Jurkat, Clone E6-1 (cell line): ENCODE measurements at places on chromosomes 12 and 14.

DNA sequence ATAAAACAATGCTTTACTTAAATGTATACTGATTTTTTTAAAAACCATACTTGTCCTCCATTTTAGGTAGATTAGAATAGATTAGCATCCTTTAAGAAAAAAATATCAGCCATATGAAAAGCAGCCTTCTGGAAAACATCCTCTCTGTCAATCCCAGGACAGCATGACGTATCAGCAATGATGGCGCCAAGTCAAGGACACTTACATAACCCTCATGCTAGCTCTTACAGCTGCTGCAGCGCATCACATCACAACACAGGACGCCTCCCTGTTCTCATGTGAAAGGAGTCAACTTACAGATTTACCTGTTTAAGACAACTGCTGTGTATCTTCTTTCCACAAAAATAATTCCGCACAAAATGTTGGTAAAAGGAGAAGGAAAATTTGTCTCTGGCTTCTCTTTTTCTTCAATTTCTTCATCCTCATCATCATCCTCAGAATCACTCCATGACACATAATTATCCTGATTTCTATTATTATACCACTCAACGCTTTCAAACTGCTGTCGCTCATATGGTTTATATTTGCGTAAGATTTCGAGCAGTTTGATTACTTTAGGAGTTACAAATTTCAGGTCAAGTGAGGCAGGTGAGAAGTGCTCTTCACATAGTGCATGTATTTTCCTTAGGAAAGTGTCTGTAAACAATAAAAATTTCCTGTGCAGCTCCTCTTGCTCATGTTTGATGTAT lies 33.3 kb downstream of the DICER1 start:
- no peak for DNase-seq

- DNase-seq, result no peak
Observed at GRCh38 chr12:119615518-119616475, 22.2 kb downstream of the TMEM233 start.

DNA sequence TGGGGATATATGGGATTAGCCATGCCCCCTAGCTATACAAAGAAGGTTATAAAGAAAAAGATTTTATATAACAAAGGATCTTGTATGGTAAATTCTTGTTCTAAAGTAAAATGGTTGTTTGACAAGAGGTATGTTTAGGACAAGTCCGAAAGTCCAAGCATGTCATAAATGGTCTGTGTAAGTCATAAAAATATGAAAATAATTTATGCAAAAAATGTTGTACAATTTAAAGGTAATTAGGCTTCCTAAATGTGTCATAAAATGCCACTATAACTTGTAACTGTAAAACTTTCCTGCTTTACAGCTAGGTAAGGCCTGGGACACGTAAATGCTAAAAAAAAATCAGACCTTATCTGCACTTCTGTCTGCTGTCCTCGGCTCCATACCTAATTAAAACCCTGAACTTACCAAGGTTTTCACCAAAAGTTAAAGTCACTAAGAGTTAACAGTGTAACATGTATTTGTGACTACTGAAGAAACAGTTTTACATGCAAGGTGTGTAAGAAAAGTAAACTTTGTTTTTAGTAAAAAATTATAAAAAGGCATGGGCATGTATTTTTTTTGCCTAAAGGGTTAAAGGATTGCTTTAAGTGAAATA lies 110.0 kb upstream of the RESF1 start:
- DNase-seq, result peak; percentile 73

DNA sequence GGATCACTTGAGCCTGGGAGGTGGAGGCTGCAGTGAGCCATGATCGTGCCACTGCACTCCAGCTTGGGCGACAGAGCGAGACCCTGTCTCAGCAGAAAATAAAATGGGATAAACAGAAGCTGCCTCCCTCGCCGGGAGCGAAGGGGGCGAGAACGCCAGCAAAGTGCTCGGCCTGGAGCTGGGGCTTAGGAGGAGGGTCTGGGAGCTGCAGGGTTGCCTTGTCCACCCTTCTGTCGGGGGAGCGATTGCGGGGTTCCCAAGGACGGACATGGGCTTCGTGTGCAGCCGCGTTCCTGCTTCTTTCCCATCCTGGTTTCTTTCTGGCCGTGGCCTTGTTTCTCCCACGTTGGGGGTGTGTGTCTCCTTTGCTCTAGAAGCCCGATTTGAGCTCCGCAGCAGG lies 27.9 kb upstream of the MLXIP start:
- no peak for DNase-seq

DNA sequence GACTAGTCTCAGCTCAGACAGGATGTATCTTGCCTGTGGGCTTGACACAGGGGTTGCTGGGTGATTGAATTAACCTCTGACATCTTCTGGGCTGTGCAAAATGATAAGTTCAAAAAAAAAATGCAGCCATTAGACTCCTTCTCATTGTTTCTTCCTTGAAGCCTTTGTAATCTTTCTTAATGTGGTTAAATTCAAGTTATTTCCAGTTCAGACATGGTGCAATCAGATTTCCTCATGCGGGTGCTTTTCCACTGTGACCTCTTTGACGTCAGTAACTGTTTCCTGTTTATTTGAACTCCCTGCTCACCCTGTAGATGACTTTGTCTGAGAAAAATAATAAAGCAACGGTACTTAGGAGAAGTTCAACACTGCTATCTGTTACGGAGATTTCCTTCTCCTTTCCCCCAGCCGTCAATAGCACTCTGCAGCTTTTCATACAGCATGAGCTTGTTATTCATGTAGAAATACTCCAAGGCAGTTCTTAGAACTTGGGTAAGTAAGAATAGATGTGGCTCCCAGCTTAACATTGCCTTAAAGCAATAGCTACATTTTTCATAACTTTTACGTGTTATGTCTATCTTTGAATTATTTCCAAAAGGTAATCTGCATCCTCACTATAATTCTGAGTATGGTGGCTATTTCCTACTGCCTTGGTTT lies 155.5 kb downstream of the PRKCH start:
- DNase-seq, result peak; percentile 95

GRCh38 chr12:53213348-53213747 lies 6.3 kb upstream of the ITGB7 start:
- DNase-seq, result peak; percentile 57

- DNase-seq, result no peak
Observed at GRCh38 chr12:132480623-132481132, 9.3 kb upstream of the FBRSL1 start.

- DNase-seq, result peak; percentile 41
Observed at GRCh38 chr14:77375164-77375950, 1.5 kb downstream of the TMED8 start.

- DNase-seq, result no peak
Observed at GRCh38 chr12:124841558-124841945, 22.1 kb downstream of the SCARB1 start.

DNA sequence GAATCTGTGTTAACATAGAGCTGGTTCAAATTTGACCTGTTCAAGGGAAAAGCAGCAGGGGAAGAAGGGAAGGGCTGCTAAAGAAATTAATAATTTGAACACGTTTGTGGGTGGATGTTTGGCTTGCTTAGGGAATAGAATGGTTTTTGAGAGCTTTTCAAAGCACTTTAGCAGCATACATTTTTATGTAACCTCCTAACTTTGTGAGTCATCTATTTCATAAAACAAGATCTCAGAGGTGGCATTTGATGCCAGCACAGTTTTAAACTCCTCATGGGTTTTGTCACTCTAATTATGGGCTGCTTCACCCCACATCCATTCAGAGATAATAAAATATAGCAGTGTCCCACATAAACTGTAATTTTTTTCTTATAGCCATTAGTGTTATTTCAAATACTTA lies 143.8 kb downstream of the ACSS3 start:
- DNase-seq, result no peak

GRCh38 chr14:68081489-68081888 lies 261.9 kb downstream of the RAD51B start:
- DNase-seq, result no peak

DNA sequence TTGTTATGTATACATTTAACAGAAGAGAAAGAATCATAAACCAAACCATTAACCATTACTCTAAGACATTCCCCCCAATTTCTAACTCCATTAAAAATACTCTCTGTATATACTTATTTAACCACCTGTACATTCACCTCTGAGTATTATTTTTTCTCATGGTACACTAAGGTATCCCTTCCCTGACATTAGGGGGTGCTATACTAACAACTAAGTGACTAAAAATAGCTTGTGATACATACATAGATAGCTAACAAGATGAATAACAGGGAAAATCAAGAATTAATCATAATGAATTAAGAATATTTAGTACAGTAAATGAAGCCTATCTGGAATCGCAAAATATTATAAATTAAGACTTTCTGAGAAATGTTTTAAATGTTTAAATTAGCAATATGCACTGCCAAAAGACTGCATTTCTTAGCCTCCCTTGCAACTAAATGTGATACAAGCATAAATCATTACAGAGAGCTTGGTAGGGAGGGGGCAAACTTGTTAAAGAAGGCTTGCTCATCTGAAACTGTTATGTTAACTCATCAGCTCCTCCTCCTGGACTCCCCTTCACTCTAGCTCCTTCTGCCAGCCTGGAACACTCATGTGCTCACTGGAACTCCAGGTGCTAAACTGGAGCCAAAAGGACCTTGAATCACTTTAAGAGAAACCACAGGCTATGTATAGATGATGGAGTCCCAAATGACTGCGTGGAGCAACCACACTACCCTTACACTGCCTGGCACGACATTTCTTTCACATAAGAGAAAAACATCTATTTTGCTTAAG lies 14.9 kb downstream of the C2CD5 start:
- peak; percentile 37 for DNase-seq

DNA sequence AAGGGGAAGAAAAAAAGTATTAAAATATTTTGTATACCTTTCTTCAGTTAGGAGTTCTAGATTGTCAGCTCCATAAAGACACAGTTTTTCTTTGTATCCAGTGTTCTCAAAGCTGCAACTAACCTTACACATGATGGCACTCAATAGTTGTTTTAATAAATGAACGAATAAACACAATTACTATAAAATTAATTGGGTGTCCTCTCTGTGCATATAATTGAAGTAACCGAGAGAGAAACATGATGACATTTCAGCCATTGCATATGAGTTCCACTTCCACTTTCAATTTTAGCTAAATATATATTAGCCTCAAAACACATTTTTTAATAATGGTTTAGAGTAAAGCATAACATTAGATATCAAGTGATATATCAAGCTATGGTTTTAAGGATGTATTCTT lies 671.2 kb downstream of the LRFN5 start:
- DNase-seq, result no peak

- no peak for DNase-seq
Observed at GRCh38 chr12:69851976-69852375, 26.9 kb downstream of the MYRFL start.

DNA sequence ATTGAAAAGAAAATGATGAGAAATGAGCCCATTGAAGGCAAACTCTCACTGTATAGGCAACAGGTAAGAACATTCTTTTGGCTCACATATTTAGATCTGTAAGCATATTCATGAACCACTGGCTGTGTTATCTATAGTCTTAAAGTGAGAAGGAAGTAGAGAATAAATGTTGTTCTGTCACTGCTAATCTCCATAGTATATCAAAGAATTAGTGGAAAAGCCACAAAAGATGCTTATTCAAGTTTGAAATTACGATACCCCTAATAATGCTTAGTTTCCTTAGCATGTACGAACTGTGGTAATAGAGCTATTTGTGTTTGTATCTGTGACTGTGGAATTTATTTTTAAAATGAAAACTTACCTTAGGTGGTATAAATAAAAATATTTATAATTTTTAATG lies 22.8 kb downstream of the IFT81 start:
- no peak for DNase-seq

- DNase-seq, result no peak
Observed at GRCh38 chr12:14431975-14432374, 66.5 kb downstream of the ATF7IP start.

GRCh38 chr12:106204312-106204711 lies 43.5 kb downstream of the CKAP4 start:
- no peak for DNase-seq

- no peak for DNase-seq
Observed at GRCh38 chr12:89717759-89718523, 9.3 kb upstream of the ATP2B1 start.

DNA sequence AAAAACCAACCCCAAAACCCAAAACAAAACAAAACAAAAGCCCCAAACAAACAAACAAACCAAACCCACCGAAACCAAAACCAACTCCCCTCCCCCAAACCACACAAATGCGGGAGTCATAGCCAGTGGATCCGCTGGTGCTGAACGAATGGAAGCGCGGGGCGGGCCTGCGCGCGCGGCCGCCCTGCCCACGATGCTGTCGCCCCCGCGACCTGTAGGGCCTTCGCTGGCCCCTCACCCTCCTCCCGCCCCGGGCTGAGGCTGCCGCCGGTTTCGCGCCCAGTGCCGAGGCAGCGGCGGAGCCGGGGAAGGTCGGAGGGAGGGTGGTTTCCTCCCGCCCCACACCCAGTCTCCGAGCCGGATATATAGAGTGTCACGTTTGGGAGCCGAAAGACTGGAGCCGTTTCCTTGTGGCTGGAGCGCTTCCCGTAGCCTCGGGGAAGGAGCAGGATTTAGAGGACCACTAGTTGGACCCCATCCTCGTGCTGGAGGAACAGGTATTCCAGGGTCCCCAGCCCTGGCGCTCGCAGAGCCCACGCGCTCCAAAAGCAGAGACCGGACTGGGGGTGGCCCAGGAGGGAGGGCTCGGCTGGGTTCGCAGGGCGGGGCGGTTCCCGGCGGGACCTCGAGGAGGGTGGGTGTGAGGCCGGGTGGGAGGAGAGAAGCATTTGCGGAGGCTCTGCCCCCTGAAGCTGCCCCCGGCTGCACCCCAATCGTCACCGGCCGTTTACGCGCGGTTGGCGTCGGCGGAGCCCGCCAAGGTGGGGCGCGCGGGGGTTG lies at the start of gene FAR2:
Gene FAR2 (plus strand): TSS at position 368 of the 780 bp plus-strand sequence. CDS start 121,172 bp downstream, outside the sequence.
- DNase-seq, result no peak

DNA sequence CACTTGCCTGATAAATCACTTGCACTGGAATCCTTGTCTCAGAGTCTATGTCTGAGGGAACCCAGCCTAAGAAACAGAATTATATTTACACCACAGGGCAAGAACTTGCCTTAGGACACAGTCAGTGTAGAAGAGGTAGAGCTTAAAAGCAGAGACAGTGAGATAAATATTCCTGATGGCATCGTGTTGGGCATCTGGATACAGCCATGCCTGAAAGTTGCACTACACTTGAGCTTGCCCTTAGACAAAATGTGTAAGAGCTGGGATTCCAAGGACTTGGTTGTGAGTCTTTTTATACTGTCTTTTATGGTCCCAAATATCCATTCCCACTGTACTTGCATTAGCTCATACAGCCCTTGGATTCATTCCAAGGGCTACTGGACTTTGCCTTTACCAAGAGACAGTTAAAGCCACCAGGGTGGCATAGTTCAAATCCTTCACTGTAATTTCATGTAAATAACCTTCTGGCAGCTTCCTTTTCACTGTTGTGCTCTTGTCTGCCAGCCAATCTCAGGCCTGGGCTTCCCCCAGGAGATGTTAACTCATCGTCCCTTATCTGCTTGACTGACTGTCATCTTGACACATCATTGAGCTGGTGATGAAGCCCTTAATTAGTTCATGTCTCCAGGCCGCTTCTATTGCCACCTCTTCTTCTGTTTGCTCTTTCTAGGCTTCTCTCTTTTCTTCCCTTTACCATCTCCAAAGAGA lies 577.9 kb upstream of the TBX3 start:
- no peak for DNase-seq

GRCh38 chr12:13210236-13211190 lies 14.0 kb downstream of the EMP1 start:
- no peak for DNase-seq
